Activated CD4-positive, alpha-beta T cell treated with anti-CD3 and anti-CD28 coated beads, Interleukin-2, amount 10 ng/mL, durations not matched to agents 7 days and 5 days (primary cell): ENCODE measurements at places on chromosomes 16 and 17. TPM values are rescaled to one million over a fixed set of nuclear protein-coding genes. Genes with fewer than 3 reads are reported as not detected.

The GCGR gene
- not detected for total RNA-seq

The SIRT7 gene
- total RNA-seq: 71.2 TPM

The LGALS9B gene
- total RNA-seq: 0.44 TPM

GRCh38 chr16:23999663-24000062 lies 163.9 kb downstream of the PRKCB start:
- no peak for DNase-seq

DNA sequence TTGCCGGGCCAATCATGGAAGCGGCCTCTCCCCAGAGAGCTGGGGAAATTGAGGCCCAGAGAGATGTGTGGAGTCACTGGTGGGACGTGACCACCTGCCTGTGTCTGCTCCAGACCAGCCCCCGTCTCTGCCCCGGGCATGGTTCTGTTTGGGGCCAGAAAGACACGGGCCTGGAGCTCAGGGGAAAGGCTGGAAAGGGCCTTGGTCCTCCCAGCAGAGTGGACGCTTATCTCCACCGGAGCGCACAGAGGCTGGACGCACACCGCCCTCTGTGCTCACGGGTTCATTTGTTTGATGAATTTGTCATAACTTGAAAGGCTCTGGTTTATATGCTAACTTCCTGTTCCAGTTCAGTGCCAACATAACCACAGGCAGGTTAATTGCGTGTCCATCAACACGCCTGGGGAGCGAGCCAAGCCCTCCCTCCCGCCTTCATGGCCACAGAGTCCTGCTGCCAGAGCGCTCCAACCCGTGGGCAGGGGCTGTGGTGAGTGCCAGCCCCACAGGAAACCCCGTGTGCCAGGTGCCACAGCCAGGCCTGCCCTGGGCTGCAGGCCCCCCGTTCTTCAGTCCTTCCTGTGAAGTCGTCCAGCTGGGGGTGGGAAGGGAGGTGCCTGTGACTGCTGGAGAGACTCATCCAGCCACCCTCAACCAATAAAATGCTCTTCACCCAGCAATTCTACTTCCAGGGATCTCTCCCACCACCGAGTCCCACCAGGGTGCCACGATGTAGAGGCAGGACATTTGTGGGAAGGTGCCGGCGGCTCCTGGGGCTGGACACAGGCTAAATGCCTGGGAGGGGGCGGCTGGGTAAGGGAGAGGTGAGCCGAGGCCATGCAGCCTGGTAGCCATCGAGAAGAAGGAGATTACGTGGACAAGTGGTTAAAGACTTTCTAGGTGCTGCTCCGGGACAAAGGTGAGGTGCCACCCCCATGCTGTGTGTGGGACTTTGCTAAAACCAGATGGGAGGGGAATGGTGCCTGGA lies 29.4 kb upstream of the BAHCC1 start:
- DNase-seq: no peak

The ETV4 gene
- 0.12 TPM for total RNA-seq

DNA sequence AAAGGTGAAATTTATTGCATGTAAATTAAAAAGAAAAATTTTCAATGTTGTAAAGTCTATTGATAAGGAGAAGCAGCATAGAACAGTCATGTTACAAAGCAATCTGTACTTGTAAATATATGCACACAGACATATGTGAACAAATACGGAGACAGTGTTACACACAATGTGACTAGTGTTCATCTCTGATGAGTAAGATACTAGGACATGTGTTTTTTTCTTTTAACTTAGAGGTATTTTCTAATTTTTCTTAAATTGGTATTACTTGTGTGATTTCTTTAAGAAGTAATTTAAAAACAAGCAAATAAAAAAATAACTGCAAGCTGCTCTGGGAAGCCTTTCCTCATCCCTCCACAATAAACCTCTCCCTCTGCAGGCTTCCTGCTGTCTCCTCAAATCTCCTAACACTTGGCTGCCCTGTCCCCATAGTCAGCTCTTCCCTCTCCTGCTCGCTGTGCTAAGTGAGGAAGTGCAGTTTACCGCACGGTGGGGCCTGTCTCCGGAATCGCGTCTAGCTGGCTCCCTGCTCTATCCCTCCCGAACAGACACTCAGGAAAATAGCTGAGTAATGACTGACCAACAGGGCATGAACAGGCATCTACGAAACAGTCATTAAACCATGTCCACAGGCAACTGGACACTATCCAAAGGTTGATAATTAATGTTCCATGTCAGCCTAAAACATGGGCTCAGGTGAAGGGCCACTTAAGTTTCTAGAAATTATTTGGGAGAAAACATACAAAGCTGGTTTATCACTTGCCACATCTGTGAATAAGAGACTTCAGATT lies 35.9 kb downstream of the CMTM4 start:
- DNase-seq: no peak

The CRHR1 gene
- total RNA-seq: not detected

DNA sequence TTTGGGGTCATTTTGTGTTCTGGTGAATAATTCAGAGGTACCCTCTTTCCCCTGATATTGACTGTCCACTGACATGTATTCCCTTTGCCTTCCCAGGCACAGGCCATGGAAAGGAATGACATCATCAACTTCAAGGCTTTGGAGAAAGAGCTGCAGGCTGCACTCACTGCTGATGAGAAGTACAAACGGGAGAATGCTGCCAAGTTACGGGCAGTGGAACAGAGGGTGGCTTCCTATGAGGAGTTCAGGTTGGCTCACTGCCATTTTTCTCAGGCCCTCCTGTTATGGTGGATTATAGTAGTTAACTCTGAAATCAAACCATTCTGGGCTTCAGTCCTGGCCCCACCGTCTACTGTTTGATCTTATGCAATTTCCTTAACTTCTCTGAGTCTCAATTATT lies 1.6 kb upstream of the EFTUD2 start:
- no peak for DNase-seq

- DNase-seq: peak; percentile 67
Observed at GRCh38 chr17:76716146-76716838, 5.5 kb upstream of the MXRA7 start.

The CBX8 gene
- 6.4 TPM for total RNA-seq

- DNase-seq: no peak
Observed at GRCh38 chr17:4711661-4712181, 1.3 kb downstream of the ARRB2 start.

DNA sequence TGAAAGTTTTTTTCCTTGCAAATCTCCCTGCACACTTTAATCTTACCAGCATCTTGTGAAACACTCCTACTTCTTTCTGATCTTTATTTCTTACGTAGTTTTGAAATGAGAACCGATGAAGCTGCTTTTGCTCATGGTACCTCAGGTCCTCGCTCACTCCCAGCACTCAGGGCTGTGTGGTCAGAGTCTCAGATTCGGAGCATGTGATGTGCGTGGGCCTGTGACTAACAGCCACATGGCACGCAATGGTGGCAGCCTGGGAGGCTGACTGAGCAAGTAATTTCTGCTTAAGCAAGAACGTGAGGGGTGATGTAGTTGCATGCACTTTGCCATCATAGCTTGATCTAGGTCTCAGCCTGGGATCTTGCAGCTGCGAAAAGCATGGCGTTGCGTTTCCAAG lies 624.3 kb downstream of the MAF start:
- no peak for DNase-seq

The NUFIP2 gene
- total RNA-seq: 66.9 TPM

The TBX2 gene
- total RNA-seq: not detected

- DNase-seq: no peak
Observed at GRCh38 chr17:83151442-83152226, 72.2 kb downstream of the METRNL start.

The ZNF598 gene
- total RNA-seq: 56.3 TPM

DNA sequence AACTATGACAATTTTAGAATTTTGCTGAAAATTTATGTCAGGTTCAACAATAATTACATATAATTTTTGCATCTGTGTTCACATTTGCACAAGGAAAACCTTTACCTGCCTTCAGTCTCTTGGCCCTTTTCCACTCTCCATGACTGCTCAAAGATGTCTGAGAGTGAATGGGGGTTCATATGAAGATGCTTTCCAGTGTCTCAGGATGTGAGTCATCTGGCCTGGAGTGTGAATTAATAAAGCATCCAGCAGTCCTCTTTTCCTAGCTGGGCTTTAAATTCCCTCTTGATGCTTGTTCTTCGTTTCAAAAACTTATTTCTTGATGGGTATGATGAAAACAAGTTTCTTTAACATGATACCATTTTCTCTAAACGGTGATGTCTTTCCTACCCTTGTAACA lies 99.9 kb downstream of the CDK5R1 start:
- DNase-seq: no peak

The SP6 gene
- total RNA-seq: not detected

- DNase-seq: no peak
Observed at GRCh38 chr16:69328854-69329316, 1.5 kb downstream of the PDF start.

The PLXDC1 gene
- total RNA-seq: 6.3 TPM

DNA sequence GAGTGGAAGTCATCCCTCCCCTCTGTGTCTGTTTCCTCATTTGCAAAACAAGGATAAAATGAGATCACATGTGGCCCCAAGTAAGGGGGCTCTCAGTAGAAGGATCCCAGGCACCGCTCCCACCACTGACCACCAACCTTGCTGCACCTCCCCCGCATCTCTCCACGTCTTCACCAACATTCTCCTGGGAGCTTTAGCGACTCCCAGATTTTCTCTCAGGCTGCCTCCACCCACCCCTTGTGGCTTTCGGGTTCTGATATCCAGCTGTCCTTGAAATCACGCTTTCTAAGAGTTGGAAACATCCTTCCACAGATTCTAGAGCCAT lies 16.4 kb upstream of the NTN1 start:
- DNase-seq: no peak

The NEK8 gene
- total RNA-seq: 7.3 TPM

GRCh38 chr17:50349243-50349600 lies 3.3 kb downstream of the XYLT2 start:
- DNase-seq: no peak

- DNase-seq: peak; percentile 75
Observed at GRCh38 chr17:80265205-80266068, 4.8 kb downstream of the RNF213 start.

DNA sequence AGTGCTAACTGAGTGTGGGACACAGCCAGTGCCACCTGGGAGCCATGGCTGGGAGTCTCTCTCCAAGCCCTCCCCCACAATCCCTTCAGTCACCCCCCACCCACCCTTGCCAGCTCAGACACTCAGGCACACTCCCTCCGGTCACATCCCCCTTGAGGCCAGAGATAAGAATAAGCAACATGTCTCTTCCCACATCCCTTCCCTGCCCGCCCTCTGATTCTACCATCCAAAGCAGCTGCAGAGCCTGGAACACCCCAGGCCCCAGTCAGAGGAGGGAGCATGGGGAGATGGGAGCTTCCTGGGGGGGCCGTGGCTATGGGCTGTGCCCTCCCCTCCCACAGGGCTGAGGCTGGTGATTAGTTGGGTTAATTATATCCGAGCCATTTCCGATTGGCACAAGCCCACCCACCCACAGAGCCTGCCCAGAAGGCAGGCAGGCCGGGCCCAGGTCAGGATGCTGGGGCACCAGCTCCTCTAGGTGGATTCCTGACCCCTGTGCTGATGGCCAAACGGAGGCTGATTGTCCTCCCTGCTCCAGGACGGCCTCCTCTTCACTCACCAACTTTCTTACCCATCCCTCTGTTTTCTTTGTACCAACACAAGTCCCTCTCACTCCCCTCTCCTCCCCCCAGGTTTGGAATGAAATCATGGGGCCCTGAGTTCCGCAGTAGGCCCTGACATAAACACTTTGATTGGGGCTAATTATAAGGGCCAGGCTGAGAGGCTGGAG lies 28.6 kb upstream of the MEIOC start:
- no peak for DNase-seq

The SAMD14 gene
- 0.07 TPM for total RNA-seq

- no peak for DNase-seq
Observed at GRCh38 chr17:55152236-55152635, 112.5 kb upstream of the HLF start.

DNA sequence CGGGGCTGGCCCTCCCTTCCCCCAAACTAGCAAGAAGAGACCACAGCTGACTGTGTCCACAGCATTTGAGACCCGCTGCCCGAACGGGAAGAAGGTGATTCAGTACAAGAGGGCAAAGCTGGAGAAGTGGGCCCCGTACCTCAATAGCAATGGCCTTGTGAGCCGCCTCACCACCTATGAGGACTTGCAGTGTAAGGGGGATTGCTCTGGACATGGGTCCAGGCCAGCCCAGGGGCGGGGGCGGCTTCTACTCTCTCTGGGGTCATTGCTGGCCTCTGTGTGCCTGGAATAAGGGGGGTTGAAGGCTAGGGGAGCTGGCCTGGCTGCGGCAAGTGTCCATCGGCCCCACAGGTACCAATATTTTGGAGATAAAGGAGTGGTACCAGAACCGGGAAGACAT lies 12.9 kb upstream of the KATNB1 start:
- no peak for DNase-seq

The ATAD5 gene
- total RNA-seq: 33.2 TPM
